ENCODE measurements at places on chromosomes 7 and 10. TPM values are rescaled to one million over a fixed set of nuclear protein-coding genes. Genes with fewer than 3 reads are reported as not detected.

RAB19 gene
- not detected for total RNA-seq

IRF5 gene
- total RNA-seq, result 3.9 TPM

MACROH2A2 gene
- total RNA-seq, result 45.7 TPM

SSC4D gene
- total RNA-seq, result 1.6 TPM

EPO gene
- not detected for total RNA-seq

AASS gene
- 36.2 TPM for total RNA-seq

AKR1C4 gene
- not detected for total RNA-seq

VWDE gene
- 2.1 TPM for total RNA-seq

THSD7A gene
- total RNA-seq, result 30.4 TPM

BMPER gene
- 12.2 TPM for total RNA-seq

DLG5 gene
- 57.4 TPM for total RNA-seq

HACD1 gene
- 32.3 TPM for total RNA-seq

KCNH2 gene
- total RNA-seq, result 17.8 TPM

INMT gene
- total RNA-seq, result 0.23 TPM

CFAP43 gene
- 27.7 TPM for total RNA-seq

KAT6B gene
- total RNA-seq, result 108 TPM

BAG3 gene
- 2.1 TPM for total RNA-seq

LRRC61 gene
- 12.9 TPM for total RNA-seq

CLRN3 gene
- total RNA-seq, result not detected

DPP6 gene
- 85.1 TPM for total RNA-seq

FAM149B1 gene
- total RNA-seq, result 33.2 TPM

ATE1 gene
- 87.4 TPM for total RNA-seq

PLAC9 gene
- total RNA-seq, result 1.4 TPM

CALU gene
- total RNA-seq, result 51.2 TPM

ABHD11 gene
- total RNA-seq, result 11.5 TPM

SLC4A2 gene
- total RNA-seq, result 15.9 TPM

SPDYE16 gene
- 0.23 TPM for total RNA-seq

Data from diencephalon (tissue), 1 donor.